ENCODE measurements at places on chromosomes 2 and 18. TPM values are rescaled to one million over a fixed set of nuclear protein-coding genes. Genes with fewer than 3 reads are reported as not detected.
A peak's percentile ranks its signal among the peaks of the same experiment; 100 is the strongest.

Gene LYG1
- 2.4 TPM for total RNA-seq

- DNase-seq = no peak
Measured at GRCh38 chr2:156565066-156565710, 129.0 kb downstream of the GPD2 start.

- DNase-seq = peak; percentile 48
Measured at GRCh38 chr2:209322905-209323512, 100.8 kb upstream of the MAP2 start.

DNA sequence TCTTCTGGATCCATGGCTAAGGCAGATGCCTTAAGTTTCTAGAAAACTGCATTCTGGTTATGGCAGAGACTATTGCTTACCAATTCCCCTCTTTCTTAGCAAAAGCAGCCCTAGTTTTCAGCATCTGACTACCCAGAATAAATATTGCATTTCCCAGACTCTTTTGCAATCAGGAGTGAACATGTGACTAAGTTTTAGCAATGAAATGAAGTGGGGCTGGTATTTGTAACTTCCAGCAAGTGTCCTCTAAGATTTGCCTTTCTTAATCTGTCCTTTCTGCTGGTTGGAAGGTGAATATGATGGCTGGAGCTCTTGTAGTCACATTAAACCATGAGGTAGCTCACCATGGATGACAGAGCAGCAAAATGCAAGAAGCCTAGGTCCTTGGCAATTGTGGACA is 132.9 kb upstream of the PKDCC start:
- DNase-seq = no peak

DNA sequence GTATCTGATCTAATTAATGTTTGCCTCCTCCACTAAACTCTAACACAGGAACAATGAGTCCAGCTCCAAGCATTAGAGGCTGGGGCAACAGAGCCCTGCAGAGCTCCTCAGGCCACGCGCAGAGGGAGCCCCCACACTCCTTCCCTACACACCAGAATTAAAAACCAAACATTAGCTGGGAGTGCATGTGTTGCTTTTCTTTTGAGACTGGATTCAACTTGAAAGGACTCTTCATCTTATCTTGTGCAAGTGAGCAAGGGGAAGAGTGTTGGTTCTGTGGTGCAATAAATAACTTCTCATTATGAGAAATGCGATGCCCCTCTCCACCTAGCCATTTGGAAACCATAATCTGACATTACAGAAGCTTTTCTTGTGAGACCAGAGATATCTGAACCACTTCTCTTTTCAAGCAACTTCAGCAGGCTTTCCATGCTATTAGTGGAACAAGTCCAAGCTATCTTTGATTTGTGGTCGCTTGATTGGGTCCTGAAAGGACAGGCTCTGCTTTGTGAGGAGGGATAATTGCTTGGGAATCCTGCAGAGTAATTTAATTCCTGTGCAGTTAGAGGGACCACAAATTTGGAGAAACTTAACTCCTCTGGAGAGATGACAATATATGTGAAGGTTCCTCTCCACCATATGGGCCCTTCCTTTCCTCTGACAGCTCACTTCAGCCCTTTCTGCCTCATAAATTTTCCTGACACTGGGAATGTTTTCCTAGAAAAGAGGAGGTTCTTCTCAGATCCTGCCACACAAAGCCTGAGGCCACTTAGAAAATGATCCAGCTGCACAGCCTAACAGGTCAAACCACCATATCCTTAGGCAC is 112.5 kb downstream of the ATL2 start:
- DNase-seq = no peak

GRCh38 chr2:105750735-105751134 is 6.0 kb downstream of the NCK2 start:
- no peak for DNase-seq

Gene CAVIN2
- total RNA-seq = 3.1 TPM

Gene ATP6V1B1
- not detected for total RNA-seq

DNA sequence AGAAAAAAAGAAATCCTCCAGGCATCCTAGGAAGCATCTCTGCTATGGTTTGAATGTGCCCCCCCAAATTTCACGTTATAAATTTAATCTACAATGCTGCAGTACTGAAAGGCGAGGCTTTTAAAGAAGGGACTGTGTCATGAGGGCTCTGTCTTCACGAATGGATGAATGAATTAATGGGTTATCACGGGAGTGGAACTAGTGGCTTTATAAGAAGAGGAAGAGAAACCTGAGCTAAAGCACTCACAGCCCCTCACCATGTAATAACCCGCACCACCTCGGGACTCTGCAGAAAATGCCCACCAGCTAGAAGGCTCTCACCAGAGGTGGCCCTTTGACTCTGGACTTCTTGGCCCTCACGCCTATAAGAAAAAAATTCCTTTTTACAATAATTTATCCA is 27.6 kb downstream of the RNU4ATAC start:
- peak; percentile 82 for DNase-seq

GRCh38 chr2:176508984-176509740 is 239.9 kb downstream of the MTX2 start:
- DNase-seq = no peak

DNA sequence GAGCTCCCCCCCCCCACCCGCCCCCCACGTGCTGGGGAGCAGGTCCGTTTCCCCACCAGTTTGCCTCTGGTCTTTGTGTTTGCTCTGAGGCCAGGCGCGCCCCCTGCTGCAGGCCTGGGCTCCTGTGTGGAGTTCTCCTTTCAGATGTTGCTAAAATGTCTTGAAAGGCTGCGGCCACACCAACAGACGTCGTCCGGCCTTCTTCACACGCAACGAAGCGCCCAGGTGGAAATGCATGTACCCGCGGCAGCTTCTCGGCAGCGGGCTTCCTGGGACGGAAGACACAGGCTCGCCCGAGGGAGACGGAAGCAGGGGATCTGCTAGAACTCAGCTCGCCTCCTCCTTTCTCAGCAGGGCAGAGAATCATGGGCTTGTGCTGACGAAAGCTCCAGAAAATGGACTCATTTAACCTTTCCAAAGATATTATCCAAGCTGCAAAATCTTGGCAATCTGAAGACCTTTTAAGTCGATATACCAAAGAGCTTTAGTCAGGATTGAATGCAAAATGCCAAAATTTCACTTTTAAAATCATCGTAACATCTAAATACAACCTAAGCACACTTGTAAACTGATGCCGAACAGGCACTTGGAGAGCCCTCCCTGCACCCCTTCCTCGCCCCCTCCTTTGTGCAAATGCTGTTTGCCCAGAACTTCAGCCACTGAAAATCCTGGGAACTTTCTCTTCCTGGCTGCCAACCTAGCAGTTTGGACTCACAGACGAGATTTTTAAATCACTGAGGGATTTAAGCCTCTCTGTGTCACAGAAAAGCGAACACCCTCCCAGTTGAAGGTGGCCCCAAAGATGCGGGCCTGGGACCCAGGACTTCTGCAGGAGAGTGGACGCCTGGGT is 125.5 kb upstream of the ZNF516 start:
- DNase-seq = peak; percentile 71

DNA sequence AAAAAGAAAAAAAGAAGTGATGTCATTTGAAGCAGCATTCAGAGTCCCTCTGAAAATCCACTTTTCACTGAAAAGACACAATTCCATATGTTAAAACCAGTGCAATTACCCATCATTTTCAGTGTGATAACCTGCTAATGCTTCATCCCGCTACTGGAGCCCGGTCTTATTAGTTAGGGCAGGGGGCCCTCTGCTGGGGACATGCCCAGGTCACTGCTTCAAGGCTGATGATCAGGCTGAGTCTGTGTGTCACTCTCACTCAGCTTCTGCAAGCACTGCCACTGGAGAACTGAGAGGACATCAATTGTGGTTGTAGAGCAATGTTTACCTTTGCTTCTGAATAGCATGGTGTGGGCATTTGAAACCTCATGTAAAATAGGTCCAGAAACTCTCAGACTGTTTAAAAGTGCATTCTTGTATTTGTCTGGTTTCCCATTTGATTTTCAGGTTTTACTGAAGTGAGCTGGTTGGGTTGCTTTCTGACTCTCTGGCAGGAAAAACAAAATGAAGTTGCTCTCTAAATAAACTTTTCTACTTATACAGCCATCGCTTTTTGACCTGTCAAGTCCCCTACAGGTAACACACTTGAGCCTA is 49.2 kb upstream of the NXPH2 start:
- DNase-seq = peak; percentile 71

DNA sequence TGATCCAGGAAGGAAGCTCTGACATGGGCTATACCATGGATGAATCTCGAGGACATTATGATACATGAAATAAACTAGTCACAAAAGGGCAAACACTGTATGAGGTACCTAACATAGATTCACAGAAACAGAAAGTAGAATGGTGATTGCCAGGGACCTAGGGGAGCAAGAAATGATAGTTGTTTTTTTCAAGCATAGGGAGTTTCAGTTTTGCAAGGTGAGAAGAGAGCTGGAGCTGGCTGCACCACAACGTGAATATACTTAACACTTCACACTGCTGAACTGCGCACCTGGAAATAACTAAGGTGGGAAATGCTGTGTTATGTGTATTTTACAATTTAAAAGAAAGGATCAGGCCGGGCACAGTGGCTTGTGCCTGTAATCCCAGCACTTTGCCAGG is 13.2 kb upstream of the AGAP1 start:
- no peak for DNase-seq

GRCh38 chr2:104847586-104848160 is 6.2 kb upstream of the POU3F3 start:
- no peak for DNase-seq

- DNase-seq = peak; percentile 40
Measured at GRCh38 chr2:45443012-45443411, 168.1 kb downstream of the SRBD1 start.

Gene CCDC102B
- 7.5 TPM for total RNA-seq

GRCh38 chr2:138722316-138722715 is 57.9 kb downstream of the NXPH2 start:
- no peak for DNase-seq

DNA sequence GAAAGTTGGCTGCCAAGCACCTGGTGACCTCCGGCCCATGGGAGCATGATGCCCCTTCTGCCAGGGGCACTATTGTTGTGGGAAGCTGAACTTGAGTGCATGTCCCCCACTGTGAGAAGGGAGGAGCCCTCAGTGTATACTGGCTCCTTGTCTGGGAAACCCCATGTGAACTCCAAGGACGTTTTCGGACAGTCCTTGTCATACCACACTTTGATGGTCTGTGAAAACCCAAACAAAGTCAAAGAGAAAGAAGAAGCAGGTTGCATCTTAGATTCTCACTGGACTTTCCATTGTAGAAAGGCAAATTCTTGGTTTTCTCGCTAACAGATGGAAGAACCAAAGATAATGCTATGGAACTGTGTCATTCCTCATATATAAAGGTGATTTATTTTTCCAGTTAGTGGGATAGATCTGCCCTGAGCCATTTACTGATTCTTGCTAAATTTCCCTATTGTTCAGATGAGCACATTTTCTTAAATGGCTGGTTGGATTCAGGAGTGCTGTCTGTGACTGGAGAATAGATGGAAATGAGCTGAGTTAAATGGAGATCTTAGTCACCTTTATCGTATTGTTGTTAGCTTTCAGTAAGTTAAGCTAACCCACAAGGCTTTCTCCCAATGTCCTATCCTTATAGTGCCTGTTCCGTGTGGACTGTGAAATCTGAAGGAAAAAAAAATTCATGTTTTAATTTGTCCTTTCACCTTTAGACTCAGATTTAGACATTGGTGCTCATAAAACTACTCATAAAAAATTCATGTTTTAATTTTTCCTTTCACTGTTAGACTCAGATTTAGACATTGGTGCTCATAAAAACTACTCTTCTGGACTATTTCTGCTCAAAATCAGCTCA is 166.6 kb downstream of the ACTR3 start:
- DNase-seq = no peak

- DNase-seq = no peak
Measured at GRCh38 chr18:60199505-60199904, 173.1 kb downstream of the MC4R start.

Gene AMER3
- not detected for total RNA-seq

GRCh38 chr2:111058264-111058663 is 62.5 kb upstream of the BCL2L11 start:
- peak; percentile 57 for DNase-seq

DNA sequence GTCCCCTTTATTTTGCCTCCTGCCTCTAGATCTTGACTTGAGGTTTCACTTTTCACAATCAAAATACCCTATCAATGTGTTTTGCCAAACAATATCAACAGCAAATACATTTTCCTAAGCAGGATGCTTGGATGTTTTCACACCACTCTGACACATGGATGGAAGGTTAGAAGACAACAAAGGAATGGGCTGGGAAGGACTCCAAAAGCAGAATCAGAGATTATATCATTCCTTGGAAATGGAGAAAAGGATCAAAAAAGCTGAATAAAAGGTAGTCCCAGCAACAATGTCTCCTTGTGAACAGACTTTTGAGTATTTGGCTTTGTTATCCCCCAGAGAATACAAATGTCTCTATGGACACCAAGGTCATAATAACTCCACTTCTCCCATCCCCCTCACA is 170.8 kb downstream of the ETAA1 start:
- no peak for DNase-seq

- no peak for DNase-seq
Measured at GRCh38 chr2:103734911-103735310, 973.1 kb downstream of the TMEM182 start.

- no peak for DNase-seq
Measured at GRCh38 chr2:222844323-222844722, 16.5 kb upstream of the ACSL3 start.

DNA sequence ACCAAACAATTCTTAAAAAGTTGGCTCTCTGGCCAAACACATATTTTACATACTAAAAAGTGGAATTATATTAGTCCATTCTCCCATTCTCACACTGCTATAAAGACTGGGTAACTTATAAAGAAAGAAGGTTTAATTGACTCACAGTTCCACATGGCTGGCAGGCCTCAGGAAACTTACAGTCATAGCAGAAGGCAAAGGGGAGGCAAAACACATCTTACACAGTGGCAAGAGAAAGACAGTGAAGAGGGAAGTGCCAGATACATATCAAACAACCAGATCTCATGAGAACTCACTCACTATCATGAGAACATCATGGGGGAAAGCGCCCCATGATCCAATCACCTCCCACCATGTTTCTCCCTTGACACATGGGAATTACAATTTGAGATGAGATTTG is 42.6 kb downstream of the EDAR start:
- DNase-seq = no peak

Gene DAPL1
- not detected for total RNA-seq
